ENCODE measurements at places on chromosomes 1 and 21.

DNA sequence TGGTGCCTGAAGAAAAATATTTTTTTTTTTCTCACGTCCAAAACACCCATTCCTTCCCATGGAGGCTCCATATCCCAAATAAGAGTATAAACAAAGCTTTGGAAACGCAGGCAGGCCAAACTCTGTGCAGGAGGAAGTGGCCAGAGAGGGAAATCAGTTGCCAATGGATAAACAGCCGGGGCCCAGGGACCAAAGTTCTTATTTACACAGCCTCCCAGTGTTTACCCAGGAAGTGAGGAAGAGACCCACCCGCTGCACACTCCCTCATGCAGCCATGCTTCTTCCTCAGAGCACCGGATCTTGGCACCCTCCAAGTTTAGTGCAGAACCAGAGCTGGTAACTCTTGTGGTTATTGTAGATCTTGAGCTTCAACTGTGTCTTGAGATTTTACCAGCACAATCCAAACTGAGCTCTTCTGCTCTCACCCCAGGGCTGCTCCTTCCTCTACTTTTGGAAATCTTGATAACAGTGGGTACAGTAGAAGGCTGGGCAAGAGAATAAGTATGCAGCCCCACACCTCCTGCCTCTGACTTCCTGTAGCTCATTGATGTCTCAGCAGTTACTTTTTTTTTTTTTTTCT, 14.2 kb downstream of the MARCKSL1 start:
- DNase-seq: no peak

GRCh38 chr1:38003261-38004250, 1.8 kb downstream of the FHL3 start:
- peak; percentile 46 for DNase-seq

- no peak for DNase-seq
Observed at GRCh38 chr1:53895421-53895820, 1.4 kb downstream of the DIO1 start.

GRCh38 chr21:26136671-26137070, 33.9 kb downstream of the APP start:
- DNase-seq: no peak

- peak; percentile 31 for DNase-seq
Observed at GRCh38 chr1:3345792-3346191, 108.7 kb upstream of the ARHGEF16 start.

DNA sequence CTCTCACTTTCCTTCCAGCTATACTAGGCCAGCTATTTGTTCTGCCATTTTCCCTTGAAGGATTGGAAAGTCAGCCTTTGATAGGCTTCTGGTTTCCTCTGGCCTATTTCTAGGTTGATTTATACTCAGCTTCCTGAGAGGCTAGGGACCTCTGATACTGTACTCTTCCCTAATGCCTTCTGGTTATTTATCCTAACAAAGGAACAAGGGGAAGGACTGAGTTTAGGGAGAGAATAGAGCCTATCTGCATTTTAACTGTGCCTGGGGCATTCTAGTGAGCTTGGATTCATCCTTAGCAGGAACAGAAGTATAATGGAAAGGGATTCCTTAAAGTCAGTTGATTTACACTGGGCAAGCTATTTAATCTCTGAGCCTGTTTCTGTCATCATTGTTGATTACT, 11.8 kb upstream of the TMEM39B start:
- DNase-seq: no peak

GRCh38 chr1:232438476-232438875, 191.5 kb downstream of the SIPA1L2 start:
- no peak for DNase-seq

- no peak for DNase-seq
Observed at GRCh38 chr1:167711797-167712196, 10.0 kb upstream of the MPZL1 start.

DNA sequence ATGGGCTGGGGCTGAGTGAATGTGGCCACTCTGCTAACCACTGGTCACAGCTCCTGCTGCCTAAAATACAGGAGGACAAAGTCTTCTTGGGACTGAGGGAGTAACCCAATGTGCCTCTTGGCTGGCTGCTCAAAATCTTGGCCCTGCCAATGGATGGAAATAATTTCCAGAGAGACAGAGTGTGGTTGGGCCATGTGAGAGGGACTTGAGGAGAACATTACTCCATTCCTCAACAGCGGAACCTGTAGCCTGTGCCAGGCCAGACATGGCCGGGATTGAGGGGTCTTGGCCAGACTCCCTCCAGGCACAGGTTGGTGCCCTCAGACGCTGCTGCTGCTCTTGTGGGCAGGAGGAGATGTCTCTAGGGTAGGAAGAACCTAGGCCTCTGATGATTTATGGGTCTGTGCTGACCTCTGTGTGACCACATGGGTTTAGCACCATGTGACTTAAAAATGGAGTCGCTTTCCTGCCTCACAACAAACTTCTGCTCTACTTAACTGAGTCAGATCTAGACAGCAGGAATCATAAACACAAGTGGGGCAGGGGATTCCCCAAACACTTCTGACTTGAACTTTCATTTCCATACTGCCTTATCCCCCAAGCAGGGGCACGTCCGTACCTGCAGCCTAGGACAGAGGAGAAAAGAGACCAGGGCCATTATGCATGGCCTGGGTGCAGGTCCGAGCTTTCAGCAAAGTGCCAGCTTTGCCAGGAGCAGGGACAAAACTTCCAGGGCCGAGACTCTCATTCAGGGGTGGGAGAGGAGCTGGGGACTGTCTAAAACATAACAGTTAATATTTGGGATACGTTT, 79.2 kb downstream of the CD34 start:
- DNase-seq: peak; percentile 22

DNA sequence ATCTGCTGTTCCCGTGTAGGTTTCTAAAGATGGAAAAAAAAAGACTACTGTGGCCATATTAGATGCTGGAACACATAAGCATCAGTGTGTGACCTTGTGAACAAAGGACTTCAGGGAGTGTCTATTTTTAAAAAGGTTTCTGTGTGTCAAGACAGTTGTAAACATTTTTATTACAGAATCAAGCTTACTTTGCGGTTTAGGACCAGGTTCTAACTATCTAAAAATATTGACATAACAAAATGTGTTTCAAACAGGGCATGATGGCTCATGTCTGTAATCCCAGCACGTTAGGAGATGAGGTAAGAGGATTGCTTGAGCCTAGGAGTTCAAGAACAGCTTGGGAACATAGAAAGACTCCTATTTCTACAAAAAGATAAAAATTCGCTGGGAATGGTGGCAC, 7.1 kb upstream of the DDI2 start:
- no peak for DNase-seq

DNA sequence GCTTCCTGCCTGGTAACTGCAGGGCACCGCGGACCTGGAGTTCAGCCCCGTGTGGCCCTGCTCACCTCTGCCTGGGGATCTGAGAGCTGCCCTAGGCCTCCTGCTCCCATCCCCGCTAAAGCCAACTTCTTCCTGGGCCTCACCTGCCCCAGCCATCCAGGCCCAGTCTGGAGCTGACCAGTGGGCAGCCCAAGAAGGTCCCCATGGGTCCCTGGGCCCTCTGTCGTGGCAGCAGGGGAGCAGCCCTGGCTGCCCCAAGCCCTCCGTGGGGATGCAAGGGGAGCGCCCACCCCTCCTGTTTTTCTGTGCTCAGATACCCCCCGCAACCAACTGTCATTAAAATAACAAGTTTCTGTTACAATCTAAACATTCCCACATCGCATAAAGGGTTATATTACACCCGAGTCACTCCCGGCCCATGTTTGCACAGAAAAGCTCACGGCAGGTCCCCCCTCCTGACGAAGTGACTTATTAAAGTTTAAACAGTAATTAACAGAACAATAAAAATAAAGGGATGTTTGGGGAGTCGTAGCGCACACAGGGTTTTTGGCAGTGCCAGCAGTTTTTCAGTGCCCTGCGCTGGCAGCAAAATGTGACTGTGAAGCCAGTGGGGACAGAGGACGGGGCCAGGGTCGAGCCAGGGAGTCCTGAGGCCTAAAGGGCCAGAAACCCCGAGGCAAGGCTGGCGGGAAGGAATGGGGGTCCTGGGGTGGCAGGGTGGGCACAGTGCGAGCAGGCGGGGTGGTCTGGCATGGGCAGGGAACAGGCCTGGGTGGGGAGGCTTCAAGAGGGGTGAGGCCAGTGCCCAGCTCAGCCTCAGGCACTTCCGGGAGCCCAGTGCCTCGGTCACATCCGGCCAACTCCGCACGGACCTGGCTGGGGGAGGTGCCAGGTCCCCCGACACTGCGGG, 121.5 kb downstream of the CASZ1 start:
- DNase-seq: peak; percentile 4

DNA sequence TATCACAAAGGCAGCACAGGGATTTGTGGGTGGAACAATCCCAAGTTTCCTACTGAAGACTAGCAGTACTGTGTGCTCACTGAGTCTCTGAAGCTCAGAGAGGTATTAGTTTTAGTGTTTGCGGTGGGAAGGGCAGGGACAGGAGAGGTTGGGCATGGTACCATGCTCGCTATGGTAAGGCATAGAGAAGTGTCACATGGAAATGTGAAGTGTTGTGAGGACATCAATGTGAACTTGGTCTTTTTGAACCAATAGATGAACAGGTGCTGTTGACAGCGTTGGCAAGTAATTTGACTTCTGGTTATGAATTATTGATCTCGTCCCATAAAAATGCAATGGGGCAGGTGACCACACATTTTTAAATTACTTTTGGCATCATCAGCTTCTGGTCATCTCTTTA, 55.8 kb upstream of the ADAMTS1 start:
- no peak for DNase-seq

DNA sequence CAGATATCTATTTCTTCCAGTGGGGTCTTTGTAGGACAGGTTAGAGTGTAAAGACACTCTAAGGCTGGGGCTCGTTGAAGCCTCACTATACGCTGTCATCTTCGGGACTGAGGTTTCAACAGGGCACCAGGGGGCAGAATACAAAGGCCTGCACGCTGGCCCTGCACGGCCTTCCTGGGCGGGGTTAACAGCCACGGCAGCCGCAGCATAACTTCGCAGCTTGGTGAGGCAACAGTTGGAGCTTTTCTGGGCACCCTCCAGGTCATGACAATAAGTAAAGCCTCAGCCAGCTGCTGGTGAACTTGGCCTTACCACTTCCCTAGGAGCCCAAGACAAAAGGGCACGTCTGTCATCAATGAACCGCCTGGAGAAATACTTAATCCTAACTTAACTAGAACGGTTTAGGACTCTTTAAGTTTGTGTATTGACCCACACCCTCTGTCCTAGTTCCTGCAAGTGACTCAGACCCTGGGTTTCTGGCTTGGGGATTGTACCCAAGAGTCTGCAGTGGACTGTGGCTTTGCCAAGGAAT, 2.3 kb upstream of the RUNX1 start:
- DNase-seq: peak; percentile 44
